ENCODE measurements at places on chromosomes 1 and 21.

DNA sequence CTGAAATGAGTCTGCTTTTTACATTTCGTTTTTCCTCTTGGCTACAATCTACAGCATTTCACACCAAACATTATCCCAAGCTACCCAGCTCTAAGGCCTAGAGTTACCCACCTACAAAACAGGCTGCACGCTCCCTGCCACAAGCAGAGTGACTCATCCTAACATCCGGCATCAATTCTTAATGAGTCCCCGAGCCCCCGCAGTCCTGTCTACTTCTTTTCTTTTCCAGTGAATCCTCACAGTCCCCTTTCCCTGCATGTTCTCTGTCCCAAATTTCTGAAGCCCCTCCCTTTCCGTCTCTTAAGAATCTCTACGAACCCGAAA, 650 bp downstream of the PCNX2 start:
- peak; percentile 8 for DNase-seq

DNA sequence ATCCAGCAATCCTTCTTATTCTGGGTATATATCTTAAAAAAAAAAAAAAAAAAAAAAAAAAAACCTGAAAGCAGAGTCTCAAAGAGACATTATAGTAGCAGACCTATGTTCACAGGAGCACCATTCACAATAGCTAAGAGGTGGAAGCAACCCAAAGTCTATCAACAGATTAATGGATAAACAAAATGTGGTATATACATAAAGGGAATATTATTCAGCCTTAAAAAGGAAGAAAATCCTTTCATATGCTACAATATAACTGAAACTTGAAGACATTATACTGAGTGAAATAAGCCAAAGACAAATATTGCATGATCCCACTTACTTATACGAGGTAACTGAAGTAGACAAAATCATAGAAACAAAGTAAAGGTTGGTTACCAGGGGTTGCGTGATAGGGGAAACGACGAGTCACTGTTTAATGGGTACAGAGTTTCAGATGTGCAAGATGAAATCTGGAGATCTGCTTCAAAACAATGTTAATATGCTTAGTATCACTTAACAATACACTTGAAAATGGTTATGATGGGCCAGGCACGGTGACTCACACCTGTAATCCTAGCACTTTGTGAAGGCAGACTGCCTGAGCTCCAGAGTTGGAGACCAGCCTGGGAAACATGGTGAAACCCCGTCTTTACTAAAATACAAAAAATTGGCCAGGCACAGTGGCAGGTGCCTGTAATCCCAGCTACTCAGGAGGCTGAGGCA, 29.5 kb downstream of the PIK3R3 start:
- DNase-seq: no peak

DNA sequence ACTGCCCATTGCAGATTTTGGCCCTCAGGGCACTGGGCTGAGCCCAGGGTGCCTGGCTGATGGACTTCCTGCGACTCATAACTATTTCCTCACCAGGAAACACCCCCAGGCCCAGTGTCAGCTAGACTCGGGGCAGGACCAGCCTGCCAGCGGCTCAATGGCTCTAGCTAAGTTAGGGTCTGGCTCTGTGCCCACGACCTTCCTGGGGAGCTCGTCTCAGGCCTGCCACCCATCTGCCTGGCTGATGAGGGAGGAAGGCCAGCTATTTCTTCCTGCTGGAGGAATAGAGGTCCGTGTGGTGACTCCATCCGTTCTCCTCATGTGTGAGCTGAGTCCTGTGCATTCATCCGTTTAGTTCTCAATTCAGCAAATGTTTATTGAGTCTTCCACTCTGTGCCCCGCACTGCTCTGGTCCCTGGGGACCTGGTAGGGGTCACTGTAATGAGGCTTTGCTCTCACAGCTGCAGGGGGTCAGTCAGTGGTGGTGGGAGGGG, 44.5 kb downstream of the KIRREL1 start:
- no peak for DNase-seq

DNA sequence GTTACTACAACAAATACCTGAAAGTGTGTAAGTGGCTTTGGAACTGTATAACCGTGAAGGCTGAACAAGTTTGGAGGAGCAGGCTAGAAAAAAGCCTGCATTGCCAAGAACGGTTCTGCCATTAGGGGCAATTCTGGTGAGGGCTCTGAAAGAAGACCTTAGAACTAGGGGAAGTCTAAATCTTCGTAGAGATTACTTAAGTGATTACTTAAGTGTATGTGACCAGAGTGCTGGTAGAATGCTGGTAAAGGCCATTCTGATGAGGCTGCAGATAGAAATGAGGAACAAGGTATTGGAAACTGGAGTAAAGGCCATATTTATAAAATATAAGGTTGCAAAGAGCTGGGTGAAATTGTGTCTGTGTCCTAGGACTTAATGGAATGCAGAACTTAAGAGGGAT, 158.0 kb downstream of the CLIC6 start:
- no peak for DNase-seq

- no peak for DNase-seq
Observed at GRCh38 chr1:85398391-85399064, 66.4 kb downstream of the DDAH1 start.

GRCh38 chr1:61079898-61080336, 2.4 kb upstream of the NFIA start:
- DNase-seq: no peak

DNA sequence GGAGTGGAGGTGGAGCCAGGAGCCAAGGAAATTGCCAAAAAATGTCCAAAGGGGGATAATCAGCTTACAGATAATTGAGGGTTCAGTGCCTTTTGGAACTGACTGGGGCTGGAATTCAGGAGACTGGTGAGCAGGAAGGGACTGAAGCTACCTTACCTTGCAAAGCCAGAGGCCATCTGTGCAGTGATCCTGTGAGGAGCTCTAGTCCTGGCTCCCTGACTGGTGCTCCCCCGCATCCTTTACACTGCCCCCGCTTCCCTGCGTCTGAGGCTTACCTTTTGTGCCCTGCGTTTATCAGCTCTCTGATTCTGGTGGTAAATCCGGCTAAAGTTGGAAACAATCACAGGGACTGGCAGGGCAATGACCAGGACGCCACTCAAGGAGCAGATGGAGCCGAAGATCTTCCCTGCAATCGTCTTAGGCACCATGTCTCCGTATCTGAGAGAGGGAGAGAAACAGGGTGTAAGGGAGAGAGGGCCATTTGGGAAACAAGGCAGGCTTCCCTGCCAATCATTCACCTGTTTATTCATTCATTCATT, 31.0 kb downstream of the DDX20 start:
- DNase-seq: no peak

DNA sequence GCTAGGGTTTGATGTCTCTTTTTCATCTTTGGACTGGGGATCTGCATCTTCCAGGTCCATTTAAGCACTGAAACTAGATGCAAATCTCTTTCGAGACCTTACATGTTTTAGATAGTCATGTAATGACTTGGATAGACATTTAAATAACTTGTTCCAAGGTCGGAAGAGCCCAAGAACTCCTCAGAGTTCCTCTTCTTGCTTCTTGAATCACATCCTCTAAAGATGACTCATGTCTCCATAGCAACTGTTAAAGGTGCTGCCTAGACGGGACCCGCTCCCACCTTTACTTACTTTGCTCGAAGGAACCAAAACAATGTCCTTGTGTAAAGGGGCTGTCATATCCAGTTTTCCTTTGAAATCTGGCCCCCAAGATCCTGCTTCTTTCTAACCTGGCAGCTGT, 130.0 kb downstream of the EDEM3 start:
- DNase-seq: no peak

- DNase-seq: no peak
Observed at GRCh38 chr1:32759997-32760623, 57.0 kb downstream of the YARS1 start.

GRCh38 chr1:200279810-200280411, 129.9 kb downstream of the ZNF281 start:
- DNase-seq: no peak

GRCh38 chr1:26994020-26994786, 711 bp downstream of the TRNP1 start:
- no peak for DNase-seq

GRCh38 chr1:82879701-82880305, 1079.1 kb downstream of the ADGRL2 start:
- DNase-seq: no peak

- no peak for DNase-seq
Observed at GRCh38 chr1:41382480-41383090, 21.4 kb downstream of the FOXO6 start.

DNA sequence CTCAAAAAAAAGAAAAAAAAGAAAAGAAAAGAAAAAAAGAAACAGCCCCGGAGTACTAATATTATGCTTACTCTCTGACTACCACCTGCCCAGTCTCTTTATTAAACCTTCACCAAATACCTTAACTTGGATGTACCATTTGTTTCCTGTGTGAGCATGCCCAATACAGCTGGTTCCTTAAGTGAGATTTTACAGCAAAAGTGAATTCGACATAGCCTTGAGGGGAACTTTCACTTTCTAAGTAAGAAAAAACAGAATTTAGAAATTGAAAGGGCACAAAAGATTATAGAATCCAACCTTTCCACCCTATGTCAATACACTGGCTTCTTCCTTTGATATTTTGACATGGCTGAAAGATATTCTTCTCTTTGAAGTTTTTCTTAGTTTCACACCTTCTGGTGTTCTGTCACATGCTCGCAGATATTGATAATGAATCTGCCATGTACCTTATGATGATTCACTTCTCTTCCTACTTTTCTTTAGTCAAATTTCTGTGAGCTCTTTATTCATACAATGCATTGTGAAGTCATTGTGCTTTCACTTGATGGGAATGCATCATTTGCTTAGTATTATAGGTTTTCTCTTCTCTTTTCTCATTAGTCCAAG, 5.2 kb upstream of the GIPC2 start:
- DNase-seq: no peak

DNA sequence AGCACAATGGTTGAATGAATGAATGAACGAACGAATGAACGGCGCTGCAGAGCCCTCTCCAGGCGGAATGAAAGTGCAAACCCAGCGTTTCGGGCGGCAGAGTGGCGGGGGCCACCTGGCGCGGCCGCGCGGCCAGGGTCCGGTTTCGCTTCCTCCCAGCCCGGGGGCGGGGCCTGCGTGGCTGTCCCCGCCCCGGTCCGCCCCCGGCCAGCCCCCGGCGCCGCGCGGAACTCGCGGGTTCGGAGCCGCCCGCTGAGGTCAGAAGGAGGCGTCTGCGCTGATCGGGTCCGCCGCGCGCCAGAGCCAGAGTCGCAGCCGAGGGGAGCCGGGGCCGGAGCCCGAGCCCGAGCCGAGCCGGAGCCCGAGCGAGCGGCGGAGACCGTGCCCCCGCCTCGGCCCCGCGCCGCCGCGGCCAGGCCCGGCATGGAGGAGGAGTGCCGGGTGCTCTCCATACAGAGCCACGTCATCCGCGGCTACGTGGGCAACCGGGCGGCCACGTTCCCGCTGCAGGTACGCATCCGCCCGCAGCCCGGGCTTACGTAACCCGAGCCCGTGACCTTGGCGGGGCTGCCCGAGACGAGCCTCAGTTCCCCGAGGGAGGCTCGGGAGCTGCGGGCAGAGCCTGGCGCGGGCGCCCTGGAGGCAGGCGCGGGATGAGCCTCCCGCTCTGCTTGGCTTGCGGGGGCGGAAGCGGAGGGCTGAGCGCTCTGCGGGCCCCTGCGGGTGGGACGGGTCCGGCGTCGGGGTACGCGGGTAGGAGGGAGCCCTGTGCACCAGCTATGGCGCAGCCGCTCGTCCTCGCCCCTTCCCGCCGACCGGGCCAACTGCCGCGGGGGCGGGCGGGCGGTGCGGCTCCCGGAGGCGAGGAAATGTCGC, at the start of gene PDXK:
PDXK (plus strand) TSS at position 258 of the 876 bp plus-strand sequence; CDS start at position 424, 166 bp downstream.
- DNase-seq: peak; percentile 49

DNA sequence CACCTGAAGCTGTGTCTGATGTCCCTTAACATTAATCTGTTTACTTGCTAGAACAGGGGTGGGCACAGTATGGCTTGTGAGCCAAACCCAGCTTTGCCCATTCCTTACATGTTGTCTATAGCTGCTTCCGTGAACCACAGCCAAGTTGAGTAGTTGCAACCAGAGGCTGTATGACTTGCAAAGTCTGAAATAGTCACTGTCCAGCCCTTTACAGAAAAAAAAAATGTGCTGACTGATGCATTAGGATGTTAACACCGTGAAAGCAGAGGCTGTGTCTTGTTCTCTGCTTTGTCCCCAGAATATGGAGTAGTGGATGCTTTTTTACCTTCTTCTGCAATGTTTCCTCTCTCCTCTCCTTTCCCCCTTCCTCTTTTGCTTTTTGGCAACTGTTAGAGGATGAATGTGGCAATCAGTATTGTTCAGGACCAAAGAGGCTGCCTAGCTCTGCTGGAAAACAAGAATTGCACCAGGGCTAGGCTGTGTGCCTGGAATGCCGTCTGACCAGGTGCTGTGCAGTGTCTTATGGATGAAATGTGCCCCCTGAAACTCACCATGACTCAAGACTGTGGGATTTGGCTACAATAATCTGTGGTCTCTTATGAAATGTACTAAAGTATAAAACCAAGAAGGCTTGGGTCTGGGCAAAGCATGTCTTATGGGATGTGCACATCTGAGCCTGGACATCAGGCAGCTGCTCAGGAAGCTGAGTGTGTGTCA, 79.6 kb upstream of the GCLM start:
- no peak for DNase-seq

DNA sequence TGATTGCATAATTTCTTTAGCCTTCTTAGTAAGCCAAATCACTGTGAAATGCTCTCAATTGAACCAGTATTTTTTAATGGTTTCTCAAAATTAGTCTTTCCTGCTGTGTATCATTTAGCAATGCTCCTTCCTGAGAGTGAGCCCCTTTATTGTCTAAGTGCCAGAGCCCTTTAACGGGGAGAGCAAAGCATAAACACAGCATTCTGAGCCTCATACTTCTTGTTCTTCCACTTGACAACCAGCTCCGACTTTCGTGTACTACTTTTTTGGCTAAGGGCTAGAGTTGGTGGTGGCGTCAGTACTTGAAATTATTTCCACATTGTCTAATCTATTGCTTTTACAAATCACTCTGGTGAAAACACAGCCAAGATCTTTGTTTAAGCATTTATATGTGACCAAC, 299.0 kb downstream of the TPR start:
- no peak for DNase-seq

DNA sequence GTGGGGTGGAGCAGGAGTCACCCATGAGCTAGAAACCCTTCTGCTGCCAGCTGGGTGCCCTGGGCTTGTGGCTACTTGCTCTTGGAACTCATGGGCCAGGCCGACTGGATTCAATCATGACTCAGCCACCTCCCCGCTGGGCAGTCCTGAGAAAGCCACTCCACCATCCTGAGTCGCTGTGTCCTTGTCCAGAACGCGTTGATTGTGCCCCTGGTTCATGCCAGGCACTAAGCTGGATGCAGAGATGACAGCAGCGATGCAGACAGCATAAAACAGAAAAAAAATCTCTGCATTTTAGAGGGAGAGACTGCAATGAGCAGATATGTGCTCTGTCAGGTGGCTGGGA, 10.6 kb downstream of the PADI1 start:
- no peak for DNase-seq

DNA sequence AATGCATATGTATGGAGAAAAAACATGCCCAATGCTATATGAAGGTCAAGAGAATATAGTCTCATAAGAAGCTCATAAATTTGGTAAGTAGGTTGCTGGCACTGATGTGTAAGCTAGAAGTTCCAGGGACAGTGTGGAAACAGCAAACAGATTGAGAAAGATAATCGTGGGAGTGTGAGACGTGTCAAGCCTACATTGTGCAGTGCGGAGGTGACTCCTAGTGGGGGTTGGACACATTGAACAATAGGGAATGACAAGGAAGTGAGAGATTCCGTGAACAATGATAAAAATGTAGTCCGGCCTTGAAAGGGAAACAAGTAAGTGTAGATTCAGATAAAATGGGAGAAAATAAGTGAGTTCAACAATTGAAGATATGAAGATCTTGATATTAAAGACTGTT, 788.4 kb upstream of the PRMT6 start:
- no peak for DNase-seq

GRCh38 chr1:243686159-243686558, 163.9 kb downstream of the AKT3 start:
- no peak for DNase-seq

All from stimulated activated CD4-positive, alpha-beta T cell treated with anti-CD3 and anti-CD28 coated beads, Interleukin-1b, Interleukin-23, amount 100 ng/mL, for 24 hours (primary cell).